IMR-90 (cell line): ENCODE measurements at places on chromosomes 4 and X. TPM values are rescaled to one million over a fixed set of nuclear protein-coding genes. Genes with fewer than 3 reads are reported as not detected.

Gene HPGDS
- not detected in 2 replicates for total RNA-seq

Gene DCUN1D4
- 37.8 and 44.3 TPM in 2 replicates for total RNA-seq

GRCh38 chrX:111348429-111348828 lies 63.6 kb downstream of the DCX start:
- no peak for DNase-seq

DNA sequence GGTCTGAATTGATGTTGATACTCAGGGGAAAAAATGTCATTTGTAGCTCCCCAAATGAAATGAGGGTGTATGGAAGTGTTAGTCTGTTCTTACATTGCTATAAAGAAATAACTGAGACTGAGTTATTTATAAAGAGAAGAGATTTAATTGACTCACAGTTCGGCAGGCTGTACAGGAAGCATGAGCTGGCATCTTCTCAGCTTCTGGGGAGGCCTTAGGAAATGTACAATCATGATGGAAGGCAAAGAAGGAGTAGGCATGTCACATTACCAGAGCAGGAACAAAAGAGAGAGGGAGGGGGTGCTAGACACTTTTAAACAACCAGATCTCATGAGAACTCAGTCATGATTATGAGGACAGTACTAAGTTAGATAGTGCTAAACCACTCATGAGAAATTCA lies 1199.9 kb upstream of the DIAPH2 start:
- DNase-seq: no peak

DNA sequence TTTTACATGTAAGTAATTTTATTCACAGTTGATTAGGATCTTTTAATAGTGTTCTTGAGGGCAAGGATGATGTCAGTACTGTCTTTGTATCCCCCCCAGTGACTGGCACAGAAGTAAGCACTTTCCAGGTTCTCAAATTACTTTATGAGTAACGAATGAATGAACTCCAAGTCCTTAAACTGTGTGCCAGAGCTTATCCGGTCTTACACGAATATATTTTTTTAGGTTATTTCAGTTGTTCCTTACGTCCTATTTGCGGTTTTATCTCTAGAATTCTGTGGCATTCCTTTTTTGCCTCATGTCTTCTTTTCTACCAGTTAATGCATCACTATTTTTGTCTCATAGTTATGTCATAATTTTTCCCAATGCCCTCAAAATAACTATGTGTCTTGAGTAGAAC lies 106.9 kb upstream of the MID1IP1 start:
- DNase-seq: no peak

DNA sequence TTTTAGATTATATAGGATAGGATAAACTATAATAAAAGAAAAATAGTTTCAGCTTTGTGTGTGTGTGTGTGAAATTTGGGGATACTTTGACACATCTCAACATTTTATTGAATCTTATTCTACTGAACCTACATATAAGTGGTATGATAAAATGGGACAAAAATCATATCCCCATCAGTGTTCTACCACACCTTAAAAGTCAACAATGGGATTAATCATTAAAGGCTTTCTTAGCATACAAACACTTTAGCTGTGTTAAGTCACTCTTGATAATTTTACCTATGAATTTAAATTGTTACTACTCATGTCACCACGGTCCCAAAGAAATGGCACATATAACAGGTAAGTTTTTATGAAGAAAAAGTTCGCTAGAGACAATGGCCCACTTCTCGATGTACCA lies 37.7 kb upstream of the LRBA start:
- DNase-seq: no peak

DNA sequence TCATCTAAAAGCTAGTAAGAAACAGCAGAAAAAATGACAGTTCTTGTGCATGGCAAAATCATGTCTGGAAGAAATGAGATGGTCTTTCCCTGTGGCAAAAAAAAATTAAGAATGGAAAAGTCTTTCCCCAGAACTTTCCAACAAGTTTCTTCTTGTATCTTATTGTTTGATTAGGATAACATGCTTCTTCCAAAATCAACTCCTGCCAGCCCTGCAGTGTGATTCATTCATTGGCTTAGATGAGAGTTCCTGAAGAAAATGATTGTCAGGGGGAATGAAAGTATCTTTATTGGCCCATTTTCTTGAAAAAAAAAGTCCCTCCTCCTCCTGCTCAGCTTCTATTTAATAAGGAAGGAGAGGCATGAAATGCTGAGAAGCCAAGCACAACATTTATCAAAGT lies 407.7 kb downstream of the ARAP2 start:
- DNase-seq: no peak
